ENCODE measurements at places on chromosomes 3 and 15.

- no peak for DNase-seq
These were observed 694.9 kb downstream of the NTRK3 start for GRCh38 chr15:87561641-87562040.

- DNase-seq = no peak
These were observed 190.7 kb downstream of the MAGI1 start for GRCh38 chr3:65848024-65848423.

GRCh38 chr15:87707071-87707470, 549.5 kb downstream of the NTRK3 start:
- DNase-seq = no peak

GRCh38 chr3:108518895-108519294, 8.5 kb upstream of the MYH15 start:
- DNase-seq = no peak

- DNase-seq = no peak
These were observed 58.0 kb downstream of the LINGO1 start for GRCh38 chr15:77574521-77575202.

GRCh38 chr15:78995921-78996893, 51.4 kb upstream of the CTSH start:
- no peak for DNase-seq

All from osteocyte (in vitro differentiated cells).